ENCODE measurements at places on chromosomes 4 and X. TPM values are rescaled to one million over a fixed set of nuclear protein-coding genes. Genes with fewer than 3 reads are reported as not detected.

GRCh38 chrX:106955004-106955772, 35.0 kb downstream of the CLDN2 start:
- DNase-seq: no peak

- DNase-seq: no peak
These were observed 33.5 kb downstream of the SGMS2 start for GRCh38 chr4:107858158-107858742.

DNA sequence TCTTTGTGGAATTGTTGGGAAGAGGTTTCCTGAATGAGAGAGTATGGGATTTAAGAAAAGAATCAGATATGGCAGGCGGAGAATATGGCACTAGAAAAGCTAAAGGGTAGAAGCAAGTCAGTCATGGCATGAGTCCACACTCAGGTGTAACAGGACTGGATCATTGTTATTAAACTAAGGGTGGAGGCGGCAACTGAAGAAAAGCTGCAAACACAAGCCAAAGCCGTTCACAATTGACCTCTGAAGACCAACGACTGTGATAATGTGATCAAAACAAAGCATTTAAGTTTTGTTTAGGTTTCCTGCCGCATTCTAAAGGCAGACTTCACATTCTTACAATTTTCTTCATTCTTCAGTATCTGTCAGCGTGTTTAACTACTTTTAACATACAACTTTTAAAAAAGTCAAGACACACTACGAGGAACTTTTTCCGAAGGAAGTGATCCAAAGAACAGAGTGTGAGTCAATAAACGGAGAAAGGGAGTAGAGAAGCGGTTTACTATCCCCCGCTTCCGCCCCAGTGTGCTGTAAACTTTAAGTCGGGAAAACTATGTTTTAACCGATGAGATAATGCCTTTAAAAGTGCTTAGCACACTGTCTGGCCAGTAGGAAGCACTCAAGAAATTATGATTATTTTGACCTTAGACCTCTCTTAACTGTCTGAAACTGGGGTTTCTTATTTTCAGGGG, 909 bp upstream of the SLAIN2 start:
- DNase-seq: no peak

GRCh38 chr4:173936861-173937260, 346.6 kb downstream of the FBXO8 start:
- no peak for DNase-seq

DNA sequence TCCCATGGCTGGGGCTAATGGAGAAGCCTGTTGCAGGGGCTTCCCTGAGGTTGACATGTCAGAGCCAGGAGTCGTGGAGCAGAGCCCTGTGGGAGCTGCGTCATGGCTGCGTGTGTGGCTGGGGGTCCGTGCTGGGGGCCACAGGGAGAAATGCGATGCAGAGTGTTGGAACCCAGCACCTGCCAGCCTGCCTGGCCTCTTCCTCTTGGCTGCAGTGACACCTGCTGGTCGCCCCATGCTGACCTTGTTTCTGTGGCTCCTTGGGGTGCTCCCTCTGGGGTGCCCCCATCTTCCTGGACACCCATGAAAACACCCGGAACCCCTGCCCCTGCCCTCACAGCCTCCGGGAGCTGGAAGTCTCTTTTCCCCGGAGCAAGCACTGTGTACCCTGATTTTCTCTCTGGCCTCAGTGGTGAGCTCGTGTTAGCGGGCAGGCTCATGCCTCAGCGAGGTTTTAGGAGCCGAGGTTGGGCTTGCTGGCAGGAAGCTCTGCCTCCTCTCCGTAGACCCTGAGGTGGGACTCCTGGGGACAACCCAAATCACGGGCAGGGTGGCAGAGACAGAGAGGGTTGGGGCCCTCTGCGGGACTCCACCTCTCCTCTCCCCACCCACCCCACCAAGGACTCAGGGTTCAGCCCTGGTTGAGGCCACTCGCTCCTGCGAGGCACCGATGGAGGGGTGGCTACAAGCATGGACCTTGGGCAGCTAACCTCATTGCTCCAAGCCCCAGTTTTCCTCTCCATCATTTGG, 103.7 kb downstream of the SORCS2 start:
- DNase-seq: no peak

DNA sequence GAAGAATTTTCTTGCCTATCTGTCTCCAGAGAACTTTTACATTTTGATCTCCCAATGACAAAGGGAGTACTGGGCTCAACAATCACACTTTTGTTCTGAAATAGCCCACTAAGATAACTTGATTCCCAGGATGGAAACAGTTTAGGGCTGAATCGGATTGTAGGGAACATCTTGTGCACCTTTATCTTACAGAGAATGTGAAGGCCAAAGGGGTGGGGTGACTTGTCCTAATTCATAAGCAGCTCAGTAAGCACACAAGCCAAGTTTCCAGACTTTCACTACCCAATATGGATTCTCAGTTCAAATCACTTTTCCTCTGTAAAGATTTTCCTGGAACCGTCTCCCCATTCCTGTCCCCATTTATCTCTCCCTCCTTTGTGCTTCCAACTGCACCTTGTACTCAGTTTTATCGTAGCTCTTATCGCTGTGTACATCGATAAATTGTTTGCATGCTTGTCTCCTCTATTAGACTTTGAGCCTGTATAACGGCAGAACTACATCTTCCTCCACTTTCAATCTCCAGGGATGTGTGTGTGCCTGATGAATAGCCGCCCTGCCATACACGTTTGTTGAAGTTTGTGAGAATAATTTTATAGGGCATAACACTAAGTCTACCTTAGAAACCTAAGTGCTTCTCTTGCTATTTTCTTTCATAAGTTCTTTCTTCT, 77.4 kb downstream of the MBNL3 start:
- DNase-seq: no peak

DNA sequence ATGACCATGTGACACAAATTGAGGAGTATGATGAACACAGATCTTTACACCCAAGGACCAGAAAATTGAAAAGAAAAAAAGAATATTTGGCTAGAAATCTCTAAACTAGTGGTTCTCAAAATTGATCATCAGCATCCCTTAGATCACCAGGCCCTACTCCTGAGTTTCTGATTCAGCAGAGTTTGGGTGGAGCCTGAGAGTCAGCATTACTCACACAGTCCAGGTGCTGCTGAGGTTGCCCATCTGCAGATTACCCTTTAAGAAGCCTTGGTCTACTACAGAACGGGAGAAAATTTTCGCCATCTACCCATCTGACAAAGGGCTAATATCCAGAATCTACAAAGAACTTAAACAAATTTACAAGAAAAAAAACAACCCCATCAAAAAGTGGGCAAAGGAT, 182.8 kb downstream of the MOSPD2 start:
- DNase-seq: no peak

DNA sequence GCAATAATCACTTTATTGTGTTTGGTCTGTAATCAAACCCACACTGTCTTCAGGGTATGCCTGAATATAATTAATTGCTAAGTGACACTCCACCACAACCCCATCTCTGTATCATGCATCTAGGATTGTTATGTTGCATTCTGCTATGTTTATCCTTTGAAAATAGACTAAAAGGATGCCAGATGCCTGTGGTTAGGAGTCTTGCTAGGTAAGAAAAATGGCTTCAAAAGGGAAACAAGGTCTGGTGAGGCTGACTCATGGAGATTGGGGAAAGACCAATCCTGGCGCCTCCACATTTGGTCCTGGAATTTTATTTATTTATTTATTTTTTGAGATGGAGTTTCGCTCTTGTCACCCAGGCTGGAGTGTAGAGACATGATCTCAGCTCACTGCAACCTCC, 360.5 kb upstream of the SLC7A11 start:
- DNase-seq: no peak

DNA sequence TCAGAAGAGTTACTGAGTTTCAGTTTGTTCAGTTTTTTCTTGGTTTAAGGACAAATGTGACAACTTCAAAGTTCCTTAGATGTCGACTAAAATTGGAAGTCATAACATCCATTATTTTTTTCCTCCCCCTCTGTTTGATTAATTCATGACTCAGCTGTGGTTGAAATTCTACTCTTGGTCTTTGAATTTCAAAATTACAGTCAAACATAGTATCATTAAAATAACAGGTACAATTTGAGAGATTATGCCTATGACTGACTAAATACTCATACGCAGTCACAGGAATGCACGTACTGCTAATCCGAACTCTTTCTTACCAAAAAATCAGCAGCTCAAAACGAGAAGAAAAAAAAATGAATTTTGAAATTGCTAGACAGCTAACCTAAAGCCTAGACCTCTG, 1434.8 kb downstream of the RAPGEF2 start:
- DNase-seq: no peak

GRCh38 chr4:176191974-176192373, 3.4 kb downstream of the SPATA4 start:
- no peak for DNase-seq

- DNase-seq: no peak
These were observed 1203.3 kb upstream of the IGFBP7 start for GRCh38 chr4:58313444-58313843.

- DNase-seq: no peak
These were observed 71.1 kb downstream of the CLOCK start for GRCh38 chr4:55475394-55476243.

- no peak for DNase-seq
These were observed 50.5 kb downstream of the KCNIP4 start for GRCh38 chr4:21898101-21898500.

DNA sequence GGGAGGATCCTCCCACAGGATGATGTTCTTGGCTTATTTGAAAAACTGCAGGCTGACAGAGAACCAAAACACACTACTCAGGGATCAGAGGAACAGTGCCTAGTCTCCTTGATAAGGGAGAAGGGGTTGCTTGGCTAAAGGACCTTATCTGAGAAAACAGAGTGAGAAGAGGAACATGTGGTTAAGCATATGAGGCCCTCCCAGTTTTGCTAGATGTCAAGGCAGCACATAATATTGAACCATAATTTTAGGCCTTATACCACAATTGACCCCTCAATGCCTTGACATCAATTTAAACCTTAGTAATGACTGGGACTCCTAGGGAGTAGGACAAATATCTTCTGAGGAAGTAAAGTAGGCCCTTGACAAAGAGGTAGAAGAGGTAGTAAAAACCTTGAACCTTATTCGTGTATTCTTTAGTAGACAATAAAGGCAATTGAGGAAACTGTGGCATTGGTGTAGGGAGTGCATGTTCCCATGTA, 79.3 kb downstream of the TEX13C start:
- DNase-seq: no peak

DNA sequence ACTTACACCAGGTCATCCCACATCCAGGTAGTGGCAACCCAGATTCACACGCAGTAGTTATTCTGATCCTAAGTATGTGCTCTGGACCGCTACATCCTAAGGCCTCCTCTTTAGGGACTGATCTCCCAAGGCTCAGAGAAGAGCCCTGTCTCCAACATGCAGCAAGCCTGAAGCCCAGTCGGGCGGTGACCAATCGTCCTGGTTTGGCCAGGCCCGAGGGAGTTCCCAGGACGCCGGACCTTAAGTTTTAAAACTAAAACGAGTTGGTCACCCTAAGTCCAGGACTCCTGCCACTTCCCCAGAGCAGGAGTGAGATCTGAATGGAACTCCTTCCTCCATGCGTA, 385 bp downstream of the LYAR start:
- DNase-seq: no peak

DNA sequence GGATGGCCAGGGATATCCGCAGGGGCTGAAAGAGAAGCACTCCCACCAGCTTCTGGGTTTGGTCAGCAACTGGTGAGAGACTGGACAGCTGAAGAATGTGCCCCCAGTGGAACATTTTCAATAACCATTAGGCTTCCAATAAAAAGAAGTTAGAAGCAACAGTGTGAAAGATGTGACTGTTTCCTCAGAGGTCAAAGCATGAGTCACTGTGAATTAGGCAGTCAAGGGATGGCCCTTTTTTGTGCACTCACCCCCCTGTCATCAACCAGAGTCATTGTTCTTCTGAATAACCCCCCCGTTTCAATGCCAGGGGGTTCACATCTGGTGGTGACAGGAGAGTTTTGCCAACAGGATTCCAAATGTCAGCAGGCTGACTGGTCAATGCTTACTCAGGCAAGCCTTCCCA, 74.6 kb upstream of the SH3RF1 start:
- no peak for DNase-seq

Gene RAB9B
- total RNA-seq: 4.8 TPM

Gene VAMP7
- total RNA-seq: 25.1 TPM

Gene DGKK
- not detected for total RNA-seq

Gene CLDN22
- not detected for total RNA-seq

Gene LSM6
- total RNA-seq: 33.3 TPM

Gene ASB12
- 2.6 TPM for total RNA-seq

Gene RASGEF1B
- 61.7 TPM for total RNA-seq

Gene AFF2
- 5.9 TPM for total RNA-seq

Gene RHOXF2
- total RNA-seq: not detected
